ENCODE measurements at places on chromosomes 2 and 18.
A peak's percentile ranks its signal among the peaks of the same experiment; 100 is the strongest.

DNA sequence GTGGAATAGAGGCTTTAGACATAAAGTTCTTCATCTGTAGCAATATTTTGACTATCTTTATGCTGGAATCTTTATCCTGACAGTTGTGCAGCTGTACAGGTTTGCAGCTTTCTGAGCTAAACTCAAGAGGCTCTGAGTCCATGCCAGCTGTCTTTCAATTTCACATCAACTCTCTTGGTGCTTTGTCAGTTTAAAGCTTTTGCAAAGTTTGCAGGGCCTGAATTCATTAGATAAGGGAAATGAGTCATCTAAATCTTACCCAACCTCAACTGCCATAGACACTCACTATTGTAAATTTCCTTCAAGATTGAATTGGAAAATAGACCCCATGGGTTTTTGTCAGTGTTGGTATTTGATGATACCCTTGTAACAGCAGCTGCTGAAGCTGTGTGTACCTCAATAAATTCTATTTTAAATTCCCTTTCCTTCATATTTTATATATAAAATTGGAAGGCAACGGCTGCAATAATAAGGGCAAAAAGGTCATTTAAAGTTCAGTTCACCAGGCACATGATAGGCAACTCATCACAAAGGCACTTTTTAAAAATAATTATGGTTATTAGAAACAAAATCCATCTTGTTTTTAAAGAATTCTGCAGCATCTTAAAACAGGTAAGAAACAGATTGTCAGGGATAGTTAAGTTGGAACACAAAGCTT lies 169.9 kb upstream of the SLC39A10 start:
- peak; percentile 50 for DNase-seq

- no peak for DNase-seq
Measured at GRCh38 chr18:44909191-44909719, 228.6 kb downstream of the SETBP1 start.

GRCh38 chr2:47636176-47636575 lies 146.8 kb upstream of the MSH6 start:
- DNase-seq, result no peak

GRCh38 chr2:183630964-183631363 lies 506.7 kb downstream of the NUP35 start:
- no peak for DNase-seq

GRCh38 chr2:237873421-237873831 lies 14.0 kb downstream of the RAMP1 start:
- no peak for DNase-seq

DNA sequence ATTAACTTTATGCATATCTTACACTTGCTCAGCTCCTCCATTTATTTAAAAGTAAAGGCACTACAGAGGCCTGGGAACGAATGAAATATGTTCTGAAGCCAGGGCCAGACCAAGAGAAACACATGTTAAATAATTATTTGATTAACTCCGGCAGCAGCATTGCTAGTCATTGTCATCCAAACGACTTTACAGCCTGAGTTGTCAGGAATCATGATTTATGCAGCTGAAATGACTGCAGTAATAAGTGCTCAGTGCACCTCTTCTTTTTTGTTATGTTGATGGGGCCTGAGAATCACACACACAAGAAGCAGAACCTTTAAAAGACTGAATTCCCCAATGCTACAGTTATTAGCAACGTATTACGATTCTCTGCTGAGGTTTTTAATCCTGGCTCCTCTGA lies 58.9 kb downstream of the EPHA4 start:
- no peak for DNase-seq

GRCh38 chr2:241489733-241490680 lies 18.4 kb downstream of the STK25 start:
- peak; percentile 87 for DNase-seq

DNA sequence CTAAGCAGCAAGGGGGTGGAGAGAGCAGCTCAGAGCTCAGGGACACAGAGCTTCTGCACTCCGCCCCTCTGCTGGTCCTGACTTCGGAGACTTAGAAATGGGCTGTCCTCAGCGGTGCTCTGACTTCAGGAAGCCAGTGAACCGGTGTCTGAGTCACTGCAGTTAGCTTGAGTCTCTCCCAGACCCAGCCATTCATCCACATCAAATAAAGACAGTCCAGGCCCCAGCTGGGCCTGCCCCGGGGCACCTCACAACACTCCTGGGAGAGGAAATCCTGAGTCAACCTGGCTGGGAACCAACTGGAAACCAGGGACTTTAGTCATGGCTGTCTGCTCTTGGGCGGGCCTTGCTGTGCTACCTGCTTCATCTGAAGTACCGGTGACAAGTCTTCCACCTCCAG lies 5.4 kb upstream of the ITGB6 start:
- DNase-seq, result no peak

DNA sequence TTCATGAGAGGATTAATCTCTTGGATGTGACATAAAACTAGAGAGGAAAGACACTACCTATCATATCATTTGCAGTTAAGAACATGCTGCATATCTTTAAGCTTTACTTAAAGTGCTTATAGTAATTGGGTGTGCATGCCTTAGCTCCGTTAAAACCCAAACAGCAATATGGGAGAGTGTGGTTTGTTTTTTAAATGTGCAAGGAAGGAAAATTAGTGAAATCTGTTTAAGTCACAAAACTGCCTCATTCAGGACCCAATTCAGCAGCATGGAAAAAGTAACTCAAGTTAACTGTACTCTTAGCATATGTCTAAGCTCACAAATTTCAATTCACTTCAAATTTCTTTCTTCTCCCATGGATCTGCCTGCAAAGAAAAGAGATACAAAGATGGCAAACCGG lies 182.2 kb downstream of the ARHGAP15 start:
- DNase-seq, result no peak

GRCh38 chr2:229714736-229715541 lies 584 bp upstream of the DNER start:
- no peak for DNase-seq

DNA sequence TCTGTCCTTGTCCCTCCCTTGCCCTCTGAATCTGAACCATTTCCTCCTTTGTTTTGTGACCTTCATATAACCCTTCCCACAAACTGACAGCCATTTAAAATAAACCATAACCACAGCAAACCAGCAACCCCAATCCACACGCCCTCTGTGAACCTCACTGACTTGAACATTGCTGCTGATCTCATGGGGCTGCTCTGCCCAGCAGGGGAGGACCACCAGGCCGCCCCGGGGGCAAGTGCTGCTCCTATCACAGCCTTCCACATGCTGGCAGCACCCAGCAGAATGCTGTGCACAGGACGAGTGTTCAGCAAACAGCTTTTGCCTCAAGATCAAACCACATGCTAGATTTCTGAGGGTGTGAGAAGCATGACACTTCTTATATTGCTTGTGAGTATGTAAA lies 73.9 kb upstream of the UXS1 start:
- DNase-seq, result no peak

DNA sequence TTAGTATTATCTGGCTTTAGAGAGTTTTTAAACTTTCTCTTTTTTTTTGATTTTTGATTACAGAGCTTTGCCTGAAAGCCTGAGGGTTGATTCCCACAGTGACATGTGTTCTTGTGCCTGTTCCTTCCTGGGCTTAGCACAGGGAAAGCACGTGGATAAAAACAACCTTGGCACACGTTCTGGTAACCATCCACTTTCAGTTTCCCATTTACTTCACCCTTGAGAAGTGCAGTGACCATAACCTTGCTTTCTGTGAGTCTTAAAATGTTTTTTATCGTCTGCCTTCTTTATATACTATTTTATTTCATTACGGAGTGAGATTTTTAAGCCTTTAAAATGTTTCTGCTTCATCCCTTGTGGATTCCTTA lies 11.5 kb downstream of the CD226 start:
- DNase-seq, result no peak

- no peak for DNase-seq
Measured at GRCh38 chr2:191557841-191558240, 120.1 kb upstream of the NABP1 start.

GRCh38 chr18:58993260-58993659 lies 128.6 kb downstream of the ZNF532 start:
- DNase-seq, result no peak

GRCh38 chr2:78873526-78873925 lies 152.0 kb upstream of the REG3G start:
- no peak for DNase-seq

- no peak for DNase-seq
Measured at GRCh38 chr2:207202645-207203044, 36.9 kb upstream of the KLF7 start.

DNA sequence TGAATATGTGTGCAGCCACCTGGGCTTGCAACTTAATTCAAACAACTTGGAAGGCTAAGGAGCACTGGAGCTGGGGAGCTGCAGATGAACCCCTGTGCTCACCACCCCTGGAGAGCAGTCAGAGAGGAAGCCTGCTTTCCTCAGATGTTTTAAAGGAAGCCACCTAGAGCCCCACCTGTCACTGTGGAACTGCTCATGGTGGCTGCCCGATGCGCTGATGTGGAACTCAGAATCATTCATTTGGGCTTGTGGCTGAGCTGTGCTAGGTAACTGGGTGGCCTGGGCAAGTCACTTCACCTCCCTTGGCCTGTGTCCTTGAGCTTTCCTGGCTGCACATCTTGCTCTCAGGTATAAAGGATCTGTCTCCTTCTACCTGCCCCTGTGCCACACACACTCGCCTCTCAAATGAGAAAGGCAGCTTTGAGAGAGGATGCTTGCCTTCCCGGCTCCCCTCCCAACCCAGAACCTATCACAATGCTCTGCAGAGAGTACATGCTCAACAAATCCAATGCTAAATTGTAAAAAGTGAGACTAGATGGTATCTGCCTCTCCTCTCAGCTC lies 41.3 kb downstream of the BCL11A start:
- no peak for DNase-seq

GRCh38 chr2:185161701-185162100 lies 563.4 kb downstream of the ZNF804A start:
- DNase-seq, result no peak

DNA sequence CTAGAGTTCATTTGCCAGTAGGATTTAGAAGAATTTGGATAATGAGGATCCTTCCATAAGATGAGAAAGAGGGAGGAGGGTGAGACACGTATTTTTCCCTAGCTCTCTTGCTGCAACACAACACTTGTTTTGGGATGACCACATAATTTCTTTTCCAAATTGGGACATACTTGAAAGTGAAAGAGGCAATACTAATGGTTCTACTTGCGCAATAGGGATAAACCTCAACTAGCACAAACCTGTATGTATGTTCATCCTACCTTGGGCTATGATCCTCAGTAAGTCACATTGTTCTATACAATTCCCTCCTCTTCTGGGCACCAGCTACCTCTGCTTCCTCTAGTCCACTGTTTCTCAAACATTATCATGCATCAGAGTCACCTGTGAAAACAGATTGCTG lies 1208.8 kb upstream of the LRRTM1 start:
- no peak for DNase-seq

DNA sequence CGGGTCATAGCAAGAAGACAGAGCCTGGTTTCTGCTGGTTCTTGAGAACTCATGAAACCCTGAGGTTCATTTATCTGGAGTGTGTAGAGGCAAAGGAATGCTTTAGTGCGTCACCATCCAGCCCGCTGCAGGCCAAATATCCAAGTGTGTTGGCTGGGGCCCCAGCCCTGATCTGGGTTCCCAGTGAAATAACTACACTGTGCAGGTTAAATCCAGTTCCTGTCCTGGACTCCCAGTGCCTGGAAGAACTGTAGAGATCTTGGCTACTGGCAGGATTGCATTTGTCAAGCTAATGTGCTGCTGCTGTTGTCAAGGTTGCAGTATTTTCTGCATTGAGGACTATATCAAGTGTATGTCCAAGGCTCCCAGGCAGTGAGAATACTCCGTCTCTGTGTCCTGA lies 89.9 kb downstream of the MAPK4 start:
- no peak for DNase-seq

DNA sequence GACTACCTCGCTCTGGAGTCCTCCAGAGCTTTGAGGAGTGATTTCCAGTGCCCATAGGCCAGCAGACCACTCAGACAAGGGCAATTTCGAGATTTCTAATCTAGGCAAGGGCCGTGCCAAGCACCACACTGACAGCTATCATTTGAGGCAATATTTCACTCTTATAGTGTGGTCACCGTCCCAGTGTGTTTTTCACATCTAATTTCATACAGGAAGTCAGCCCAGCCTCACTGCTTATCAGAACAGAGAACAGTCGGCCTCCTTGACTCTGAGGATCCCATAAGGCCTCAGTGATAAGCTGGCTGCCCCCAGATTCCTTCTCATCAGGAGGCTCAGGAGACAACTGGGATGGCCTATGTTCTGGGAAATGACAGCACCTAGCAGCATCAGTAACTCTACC lies 581 bp downstream of the CAPN14 start:
- no peak for DNase-seq

DNA sequence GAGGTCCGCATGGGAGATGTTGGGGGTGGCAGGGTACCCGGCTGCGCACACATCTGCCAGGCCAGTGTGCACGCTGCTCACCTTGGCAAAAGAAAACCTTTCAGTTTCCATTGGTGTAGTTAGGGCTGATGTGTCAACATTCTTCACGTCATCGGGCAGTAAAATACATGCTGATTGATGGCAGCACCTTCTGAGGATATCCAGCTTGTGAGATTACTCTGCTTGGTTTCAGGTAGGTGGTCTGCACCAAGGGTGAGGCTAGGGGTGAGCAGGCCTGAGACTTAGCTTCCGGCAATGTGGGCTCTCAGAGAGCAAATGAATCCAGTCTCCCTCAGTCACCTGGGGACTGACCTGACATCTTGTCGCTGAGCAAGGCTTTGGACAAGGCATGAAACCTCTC lies 19.3 kb upstream of the ACKR3 start:
- no peak for DNase-seq

- no peak for DNase-seq
Measured at GRCh38 chr2:177464549-177464948, 72.0 kb downstream of the AGPS start.

- DNase-seq, result no peak
Measured at GRCh38 chr18:22900558-22901238, 32.4 kb upstream of the RBBP8 start.

DNA sequence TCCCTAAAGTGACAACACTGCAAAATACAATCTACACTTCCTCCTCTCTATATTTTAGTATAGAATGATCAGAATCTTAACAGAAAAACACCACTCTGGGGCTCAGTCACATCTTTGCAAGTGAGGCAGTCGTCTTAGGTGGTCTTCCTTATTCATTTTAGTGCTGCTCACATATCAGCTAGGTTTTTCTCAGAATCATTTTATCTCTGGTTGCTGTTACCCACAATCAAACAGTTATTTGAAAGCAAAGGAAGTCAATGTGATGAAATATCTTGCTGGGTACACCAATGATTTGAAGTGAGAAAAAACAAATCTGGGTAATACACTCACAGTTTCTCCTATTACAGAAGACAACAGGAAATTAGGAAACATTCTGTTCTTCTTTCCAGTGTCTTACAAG lies 275.2 kb downstream of the DSEL start:
- no peak for DNase-seq

DNA sequence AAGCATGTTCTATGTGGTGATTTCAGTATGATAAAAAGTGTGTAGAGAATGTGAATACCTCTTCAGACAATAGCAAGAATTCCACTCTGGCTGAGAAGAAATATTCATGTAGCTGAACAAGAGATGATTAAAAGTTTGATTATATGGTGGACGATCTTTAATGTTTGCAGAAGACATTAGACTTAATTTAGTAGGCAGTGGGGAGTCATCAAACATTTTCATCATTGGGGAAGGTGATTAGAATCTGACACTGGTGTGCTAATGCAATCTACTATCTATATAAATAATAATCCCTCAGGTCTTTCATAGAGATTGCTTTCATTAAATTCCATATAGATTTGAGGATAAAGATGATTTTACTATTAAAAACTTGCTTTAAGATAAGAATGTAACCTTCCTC lies 761.0 kb downstream of the SOCS6 start:
- no peak for DNase-seq

GRCh38 chr2:202519453-202519852 lies 115.3 kb upstream of the FAM117B start:
- DNase-seq, result no peak

Data from hematopoietic multipotent progenitor cell treated with erythropoietin and hydrocortisone succinate and interleukin-3 and kit ligand, for 15 days (in vitro differentiated cells).